ENCODE measurements at places on chromosomes 6 and 20.

DNA sequence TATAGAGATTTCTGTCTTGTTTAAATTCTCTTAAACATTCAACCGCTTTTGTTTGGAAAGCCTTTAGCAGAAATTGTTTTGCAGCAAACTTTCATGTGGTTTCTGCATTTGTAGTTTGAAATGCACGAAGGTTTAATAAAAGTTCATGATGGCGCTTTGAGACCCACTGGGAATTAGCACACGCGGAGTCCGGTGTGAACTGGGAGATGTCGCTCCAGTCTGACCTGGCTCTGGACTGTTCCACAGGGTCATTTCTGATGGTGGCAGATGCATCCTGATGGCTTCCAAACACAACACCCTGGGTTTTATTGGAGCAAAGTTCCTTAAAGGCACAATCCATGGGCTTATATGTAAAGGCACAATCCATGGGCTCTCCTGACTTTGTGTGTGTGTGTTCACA lies 78.1 kb upstream of the MTHFD1L start:
- DNase-seq, result no peak

GRCh38 chr6:7587631-7588100 lies 2.3 kb upstream of the SNRNP48 start:
- no peak for DNase-seq

DNA sequence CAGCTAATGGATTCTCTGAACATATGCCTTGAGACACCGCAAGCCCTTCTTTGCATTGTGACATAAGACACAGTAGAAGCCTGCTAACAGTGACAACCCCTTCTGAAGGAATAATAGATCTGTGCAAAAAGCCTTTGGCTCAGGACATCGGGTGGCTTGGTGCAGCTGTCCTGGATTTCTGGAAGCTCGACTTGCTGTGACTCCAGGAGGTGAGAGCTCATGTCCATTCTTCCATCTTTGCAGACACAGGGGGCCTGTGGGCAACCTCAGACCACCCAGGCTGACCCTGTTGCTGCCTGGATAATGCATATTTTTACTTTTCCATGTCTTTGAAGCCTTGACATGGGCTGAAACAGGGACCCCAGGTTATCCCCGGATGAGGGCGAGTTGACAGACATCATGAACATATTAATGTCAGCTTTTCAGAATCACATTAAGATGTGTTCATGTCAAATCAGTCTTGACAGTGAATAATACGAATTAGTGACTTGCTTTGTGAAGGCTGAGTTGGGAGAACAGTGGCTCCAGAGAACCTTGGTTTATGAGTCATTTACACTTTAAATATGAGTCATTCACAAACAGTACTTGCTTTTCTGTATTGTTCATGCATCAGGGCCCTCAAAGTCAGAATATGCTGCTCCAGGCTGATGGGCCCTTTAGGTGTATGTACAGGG lies 66.8 kb upstream of the IYD start:
- DNase-seq, result peak; percentile 12

GRCh38 chr6:27088068-27088467 lies 159.4 kb upstream of the PRSS16 start:
- DNase-seq, result no peak

- DNase-seq, result no peak
These were observed 1.2 kb upstream of the PLTP start for GRCh38 chr20:45913116-45913515.

DNA sequence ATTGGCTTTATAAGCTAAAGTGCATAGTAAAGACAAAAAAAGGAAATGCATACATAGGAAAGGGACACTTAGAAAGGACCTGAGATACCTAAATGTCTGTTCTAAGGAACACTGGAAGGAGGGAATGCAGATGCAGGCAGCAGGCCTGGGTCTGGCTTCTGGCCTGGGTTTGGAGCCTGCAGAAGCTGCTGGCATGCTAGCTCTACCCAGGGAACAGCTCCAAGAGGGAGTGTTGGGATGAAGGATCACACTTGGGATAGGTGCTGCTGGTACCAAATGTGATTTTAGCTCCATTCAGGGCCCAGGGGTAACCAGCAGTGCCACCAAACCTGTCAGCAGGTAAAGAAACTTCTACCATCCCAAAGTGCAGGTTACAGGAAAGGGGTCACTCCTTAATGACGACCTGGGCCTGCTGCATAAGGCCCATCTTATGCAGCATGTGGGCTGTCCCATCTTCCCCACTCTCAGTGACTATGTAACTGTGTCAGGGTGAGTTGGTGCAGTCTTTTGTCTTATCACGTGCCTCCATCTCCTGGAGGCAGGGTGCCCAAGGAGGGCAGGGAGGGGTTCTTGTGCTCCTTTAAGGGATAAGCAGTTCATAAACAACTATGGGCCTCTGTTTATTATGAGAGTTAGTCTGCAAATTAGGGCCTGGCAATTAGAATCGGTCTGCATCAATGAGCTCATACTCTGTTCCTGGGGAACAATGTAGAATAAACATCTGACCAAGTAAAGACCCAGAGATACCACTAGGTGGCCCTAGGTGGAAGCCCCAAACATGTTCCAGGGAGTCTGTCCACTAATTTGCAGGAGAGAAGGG lies 26.9 kb downstream of the DDX27 start:
- peak; percentile 24 for DNase-seq
